ENCODE measurements at places on chromosomes 13 and 19.

GRCh38 chr13:51820016-51820597, 16.1 kb upstream of the DHRS12 start:
- no peak for DNase-seq

DNA sequence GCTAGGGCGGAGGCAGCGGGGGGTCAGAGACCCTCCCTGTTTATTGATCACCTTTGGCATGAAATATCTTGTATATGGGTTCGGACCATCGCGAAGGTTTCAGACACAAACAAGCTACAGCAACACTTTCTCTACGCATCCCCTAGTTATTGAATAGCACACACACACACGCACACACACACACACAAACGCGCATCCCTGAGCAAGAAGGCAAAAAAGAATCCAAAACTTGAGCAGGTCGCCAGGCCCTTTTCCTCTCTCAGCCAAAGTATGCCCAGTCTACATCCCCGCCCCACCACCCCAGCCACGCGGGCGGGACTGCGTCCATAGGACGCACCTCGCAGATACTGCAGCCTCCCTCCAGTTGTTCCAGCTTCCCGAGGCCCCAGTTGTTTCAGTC, 16.0 kb downstream of the POU4F1 start:
- DNase-seq, result no peak

- DNase-seq, result no peak
Measured at GRCh38 chr19:3982701-3983541, 2.3 kb downstream of the EEF2 start.

- no peak for DNase-seq
Measured at GRCh38 chr13:21150013-21150412, 26.3 kb downstream of the SKA3 start.

GRCh38 chr19:29365836-29366417, 153.0 kb upstream of the UQCRFS1 start:
- DNase-seq, result no peak

- no peak for DNase-seq
Measured at GRCh38 chr19:53594811-53595509, 36.8 kb upstream of the DPRX start.

- no peak for DNase-seq
Measured at GRCh38 chr13:29619995-29620394, 24.5 kb upstream of the SLC7A1 start.

DNA sequence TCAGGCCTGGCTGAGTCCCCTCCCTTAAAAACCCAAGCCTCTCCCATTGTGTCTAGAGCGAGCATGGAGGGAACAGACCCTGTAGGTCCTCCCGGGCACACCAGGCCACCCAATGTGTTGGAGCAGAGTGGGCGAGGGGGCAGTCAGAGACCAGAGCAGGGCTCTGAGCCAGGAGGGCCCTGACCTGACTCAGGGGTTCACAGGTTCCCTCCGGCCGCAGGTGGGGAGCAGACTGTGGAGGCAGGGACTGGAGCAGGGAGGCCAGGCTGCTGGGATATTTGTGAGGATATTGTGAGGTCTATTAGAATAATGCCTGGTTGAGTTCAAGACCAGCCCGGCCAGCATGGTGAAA, 1.6 kb upstream of the TYROBP start:
- no peak for DNase-seq

GRCh38 chr19:13604902-13605586, 98.8 kb upstream of the CACNA1A start:
- no peak for DNase-seq
